Suppressor macrophage treated with lipopolysaccharide for 1 hour (primary cell): ENCODE measurements at places on chromosomes 2 and 18.

GRCh38 chr2:15889442-15890123 lies 50.8 kb upstream of the MYCN start:
- DNase-seq, result no peak

DNA sequence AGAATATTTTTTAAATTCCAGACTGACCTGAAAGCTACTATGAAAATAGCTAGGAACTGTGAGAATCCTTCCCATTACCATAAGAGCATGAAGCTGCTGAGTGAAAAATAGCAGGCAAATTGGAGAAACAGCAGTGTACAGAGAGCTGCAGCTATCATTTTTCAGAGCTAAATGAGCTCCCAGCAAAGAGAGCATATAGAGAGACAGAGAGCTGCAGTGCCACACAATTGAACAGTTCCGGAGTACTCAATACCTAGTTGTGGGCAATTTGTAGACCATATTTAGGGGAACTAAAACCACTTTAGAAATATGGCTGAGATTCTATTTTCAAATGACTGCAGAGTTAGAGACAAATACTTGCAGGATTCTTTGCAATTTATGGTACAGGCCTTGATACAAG lies 645.3 kb downstream of the STK39 start:
- no peak for DNase-seq

DNA sequence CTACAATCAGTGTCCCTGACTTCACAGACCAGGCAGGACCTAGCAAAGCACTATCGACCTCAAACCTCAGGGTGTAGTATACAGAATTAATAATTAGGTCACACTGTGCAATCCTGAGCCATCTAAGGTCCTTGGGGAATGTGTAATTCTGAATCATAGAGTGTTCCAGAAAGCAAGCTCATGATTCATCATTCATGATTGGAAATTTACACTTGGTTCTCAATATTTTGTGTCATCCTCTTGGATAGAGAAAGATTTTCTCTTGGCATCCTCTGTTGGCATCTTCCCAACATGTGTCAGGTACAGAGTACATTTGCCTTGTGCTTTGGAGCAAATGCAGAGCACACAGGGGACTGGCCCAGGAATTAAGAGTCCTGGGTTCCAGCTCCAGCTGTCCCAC lies 245.0 kb upstream of the NT5C1B start:
- DNase-seq, result no peak

- DNase-seq, result peak; percentile 53
Observed at GRCh38 chr2:40477361-40477760, 25.5 kb upstream of the SLC8A1 start.

DNA sequence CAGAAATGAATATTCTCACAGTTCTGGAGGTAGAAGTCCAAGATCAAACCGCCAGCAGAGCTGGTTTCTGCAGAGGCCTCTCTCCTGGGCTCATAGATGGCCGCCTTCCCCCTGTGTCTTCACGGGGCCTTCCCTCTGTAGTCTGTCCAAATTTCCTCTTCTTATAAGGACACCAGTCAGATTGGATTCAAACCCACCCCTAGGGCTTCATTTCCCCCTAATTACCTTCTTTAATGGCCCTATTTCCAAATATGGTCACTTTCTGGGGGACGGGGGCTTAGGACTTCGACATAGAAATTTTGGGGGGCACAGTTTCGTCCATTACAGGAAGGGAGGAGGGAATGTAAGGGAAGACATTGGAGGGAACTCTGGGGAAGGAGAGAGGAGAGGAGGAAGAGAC lies 132.6 kb downstream of the DDX1 start:
- DNase-seq, result no peak

GRCh38 chr2:227447606-227448005 lies 24.4 kb upstream of the AGFG1 start:
- DNase-seq, result no peak
